Vagina (tissue), 2 donors: ENCODE measurements at places on chromosomes 16 and 17.

DNA sequence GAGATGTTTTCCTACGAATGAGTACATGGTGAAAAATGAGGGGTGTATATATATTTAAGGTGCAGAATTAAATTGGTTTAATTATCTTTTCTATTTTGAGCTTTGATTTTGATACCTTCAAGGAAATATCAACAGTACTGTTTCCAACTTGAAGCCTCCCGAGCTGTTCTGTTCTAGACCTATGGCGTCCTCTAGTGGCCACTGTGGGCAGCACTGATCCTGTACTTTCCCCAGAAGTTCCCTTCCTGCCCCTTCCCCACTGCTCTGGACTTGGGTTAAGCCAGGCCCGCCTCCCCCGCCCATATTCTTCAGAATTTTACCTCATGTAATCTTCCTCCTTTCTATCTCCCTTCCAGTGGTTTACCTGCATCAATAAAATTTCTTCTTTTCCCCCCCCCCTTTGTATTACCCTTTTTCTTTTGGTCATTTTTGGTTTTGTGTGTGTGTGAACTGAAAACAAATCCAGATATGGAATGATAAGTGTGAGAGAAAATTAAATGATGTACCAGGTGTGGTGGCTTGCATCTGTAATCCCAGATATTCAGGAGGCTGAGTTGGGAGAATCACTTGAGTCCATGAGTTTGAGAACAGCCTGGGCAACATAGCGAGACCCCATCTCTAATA, 1643.5 kb downstream of the TP53TG3F start:
- no peak for DNase-seq

- DNase-seq = no peak
Measured at GRCh38 chr17:66426397-66427033, 124.1 kb downstream of the PRKCA start.

DNA sequence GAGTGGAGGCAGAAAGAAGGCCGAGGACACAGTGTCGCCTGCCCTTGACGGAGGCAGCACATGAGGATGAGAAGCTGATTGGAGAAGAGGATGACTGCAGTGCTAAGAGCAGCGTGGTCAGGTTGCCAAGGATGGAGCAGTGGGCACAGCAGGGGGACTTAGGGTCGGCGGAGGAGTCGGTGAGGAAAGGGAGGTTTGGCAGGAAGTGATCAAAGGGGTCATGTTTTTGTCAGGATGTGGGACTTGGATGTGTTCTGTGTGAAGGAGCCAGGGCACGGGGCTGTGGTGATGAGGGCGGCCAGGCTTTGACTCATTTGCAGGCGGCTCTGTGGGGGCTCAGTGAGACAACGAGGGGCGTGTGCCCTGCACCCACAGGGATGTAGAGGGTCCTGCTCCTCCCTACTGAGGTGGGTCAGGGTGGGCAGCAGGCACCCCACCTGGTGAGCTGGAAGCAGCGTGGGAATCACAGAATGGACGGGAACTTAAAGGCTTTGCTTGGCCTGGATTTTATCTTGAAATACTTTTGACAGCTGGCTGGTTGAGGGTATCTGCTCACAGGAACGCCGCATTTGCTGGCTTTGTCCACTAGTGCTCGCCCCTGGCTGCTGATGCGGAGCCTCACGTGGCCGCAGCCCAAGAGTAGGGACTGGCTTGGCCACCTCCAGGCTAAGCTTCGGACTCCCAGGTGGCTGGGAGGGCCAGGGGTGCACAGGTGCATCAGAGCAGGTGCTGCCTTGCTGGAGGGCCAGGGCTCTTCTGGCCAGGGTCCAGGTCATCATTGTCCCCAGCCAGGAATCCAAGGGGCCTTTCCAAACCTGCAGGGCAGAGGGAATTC, 6.0 kb downstream of the MPG start:
- DNase-seq = no peak

DNA sequence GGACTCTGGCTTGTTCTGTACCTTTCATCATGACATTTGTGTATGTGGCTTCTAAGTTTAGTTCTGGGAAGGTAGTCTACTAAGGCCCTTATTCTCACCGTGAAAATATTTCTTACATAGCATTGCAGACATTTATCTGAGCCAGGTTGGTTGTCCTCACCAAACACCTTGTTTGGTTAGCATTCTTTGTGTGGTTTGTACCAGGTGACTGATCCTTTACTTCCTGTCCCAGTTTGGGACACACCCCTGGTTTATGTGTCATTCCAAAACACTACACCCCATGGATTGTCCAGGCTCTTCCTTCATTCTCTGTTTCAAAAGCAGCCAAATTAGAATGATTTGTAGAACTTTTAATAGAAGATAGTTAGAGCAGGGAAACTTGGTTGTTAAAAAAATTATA, 23.2 kb upstream of the DUSP14 start:
- no peak for DNase-seq

GRCh38 chr17:36779550-36779949, 157.7 kb upstream of the LHX1 start:
- no peak for DNase-seq

DNA sequence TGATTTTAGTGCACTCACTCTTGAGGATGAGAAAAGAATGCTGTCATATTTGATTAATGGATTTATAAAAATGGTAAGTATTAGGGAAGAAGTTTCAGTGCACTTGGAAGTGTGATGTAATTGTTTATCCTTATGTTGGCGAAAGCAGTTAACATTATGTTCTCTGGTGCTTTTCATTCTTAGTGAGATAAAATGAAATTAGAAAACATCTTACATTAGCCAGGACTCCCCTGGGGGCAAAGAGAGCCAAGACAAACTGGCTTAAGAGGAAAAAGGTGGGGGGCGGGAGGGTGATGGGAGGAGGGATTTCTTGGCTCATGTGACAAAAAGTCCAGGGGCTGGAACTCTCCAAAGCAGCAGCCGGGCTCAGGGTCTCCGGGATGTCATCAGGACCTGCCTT, 73.2 kb downstream of the KNOP1 start:
- no peak for DNase-seq

DNA sequence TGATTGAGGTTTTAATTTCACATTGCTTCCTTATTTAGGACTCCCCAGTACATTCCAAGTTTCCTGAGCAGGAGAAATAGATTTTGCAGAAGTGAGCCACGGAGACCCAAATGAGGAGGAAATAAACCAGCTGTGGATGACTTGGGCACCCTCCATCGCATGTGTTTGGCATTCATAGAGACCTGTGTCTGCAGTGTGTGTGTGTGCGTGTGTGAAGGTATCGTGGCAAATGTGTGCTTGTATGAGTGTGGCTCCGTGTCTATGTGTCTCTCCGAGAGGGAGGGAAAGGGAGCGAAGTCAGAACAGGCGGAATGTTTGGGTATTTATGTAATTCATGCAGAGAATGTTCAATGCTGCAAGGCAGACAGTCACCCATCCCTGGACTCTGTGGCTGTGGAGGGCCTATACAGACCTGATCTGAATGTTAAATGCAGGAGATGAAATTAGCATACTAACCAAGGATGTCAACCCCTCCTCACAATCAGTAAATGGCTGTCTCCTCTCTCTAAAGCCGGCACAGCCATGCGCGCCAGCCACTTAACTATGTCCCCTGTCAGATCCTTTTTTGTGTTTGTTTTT, 186.0 kb upstream of the ZFHX3 start:
- DNase-seq = no peak
